HS-27A (cell line): ENCODE measurements at places on chromosomes 11 and 22.
A peak's percentile ranks its signal among the peaks of the same experiment; 100 is the strongest.

DNA sequence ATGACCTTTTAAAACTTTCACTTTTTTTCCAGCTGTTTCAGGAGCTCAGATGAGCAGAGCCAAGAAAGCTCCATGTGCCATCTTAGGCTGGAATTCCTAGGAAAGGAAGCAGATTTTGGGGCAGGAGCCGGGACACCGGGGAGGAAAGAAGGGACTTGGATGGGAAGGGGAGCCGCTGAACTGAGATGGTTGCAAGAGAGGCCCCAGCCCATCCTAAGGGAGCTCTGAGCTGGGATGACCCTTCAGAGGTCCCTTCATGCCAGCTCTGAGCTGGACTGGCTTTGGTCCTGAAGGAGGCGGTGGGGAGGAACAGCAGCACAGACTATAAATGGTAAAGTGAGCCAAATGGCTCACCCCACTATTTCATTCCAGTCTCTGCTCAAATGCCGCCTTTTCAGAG, 55.2 kb upstream of the SLC22A12 start:
- no peak for DNase-seq

DNA sequence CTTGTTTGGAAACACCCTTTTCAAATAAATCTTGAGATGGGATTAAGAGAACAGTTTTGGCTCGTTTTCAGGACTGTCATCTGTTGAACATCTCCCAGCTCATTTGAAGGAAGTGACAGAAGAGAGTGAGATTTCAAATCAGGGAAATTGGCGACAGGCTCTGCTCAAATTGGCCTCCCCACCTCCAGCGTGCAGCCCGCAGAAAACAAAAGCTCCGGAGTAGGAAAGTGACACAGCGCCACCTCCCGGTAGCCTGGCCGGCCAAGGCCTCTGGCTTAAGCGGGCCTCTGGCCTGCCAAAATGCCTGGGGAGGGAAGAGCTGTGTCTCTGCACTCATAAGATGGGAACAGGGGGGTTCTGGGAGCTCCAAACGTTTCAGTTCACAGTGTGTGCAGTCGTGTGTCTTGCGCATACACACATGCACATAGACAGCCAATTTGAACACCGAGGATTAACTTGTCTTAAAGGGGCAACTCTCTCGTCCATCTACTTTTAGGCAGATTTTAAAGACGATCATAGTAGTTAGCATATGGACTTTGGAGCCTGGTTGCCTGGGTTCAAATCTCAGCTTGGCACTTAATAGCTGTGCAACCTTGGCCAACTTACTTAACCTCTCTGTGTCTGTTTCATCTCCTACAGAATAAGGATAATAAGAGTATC, 132.7 kb upstream of the RCN1 start:
- DNase-seq, result no peak

DNA sequence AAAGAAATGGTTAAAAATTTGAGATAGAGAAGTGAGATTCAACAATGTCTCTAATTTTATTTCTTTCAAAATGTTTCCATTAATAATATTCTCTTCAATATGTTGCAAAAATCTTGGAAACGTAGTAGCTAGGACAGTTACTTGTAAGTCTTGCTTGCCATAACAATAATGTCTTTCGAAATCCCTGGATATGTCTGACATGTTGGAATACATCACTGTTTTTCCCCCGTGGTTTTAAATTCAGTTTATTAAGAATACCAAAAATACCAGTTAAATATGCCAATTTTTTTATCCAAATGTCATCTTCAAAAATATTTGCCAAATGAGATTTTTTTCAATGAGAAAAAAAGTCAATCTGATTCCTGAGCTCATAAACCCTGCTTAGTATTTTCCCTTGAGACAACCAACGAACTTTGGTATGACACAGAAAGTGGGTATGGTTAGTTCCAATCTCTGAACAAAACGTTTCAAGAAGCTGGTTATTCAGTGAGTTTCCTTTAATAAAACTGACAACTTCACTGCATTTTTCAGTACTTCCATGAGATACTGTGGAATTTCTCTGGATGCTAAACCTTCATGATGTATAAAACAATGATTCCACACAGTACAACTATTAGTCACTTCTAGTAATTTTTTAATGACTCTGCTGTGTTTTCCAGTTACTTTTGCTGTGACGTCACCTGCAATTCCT, 36.7 kb upstream of the AMPD3 start:
- no peak for DNase-seq

DNA sequence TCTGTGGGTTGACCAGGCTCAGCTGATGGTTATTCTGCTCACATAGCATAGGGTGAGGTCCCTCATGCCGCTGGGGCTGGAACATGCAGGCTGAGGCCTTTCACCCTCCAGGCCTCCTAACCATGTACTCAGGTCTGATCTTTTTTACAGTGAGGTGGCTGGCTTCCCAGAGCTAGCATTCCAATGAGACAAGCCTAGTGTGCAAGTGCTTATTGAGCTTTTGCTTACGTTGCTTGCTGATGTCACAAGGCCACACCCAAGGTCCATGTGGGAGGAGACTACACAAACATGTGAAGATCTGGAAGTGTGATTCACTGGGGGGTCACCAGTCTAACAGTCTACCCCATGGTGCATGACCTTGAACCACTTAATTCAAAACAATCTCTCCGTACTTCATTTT, 33.9 kb downstream of the ISX start:
- no peak for DNase-seq

DNA sequence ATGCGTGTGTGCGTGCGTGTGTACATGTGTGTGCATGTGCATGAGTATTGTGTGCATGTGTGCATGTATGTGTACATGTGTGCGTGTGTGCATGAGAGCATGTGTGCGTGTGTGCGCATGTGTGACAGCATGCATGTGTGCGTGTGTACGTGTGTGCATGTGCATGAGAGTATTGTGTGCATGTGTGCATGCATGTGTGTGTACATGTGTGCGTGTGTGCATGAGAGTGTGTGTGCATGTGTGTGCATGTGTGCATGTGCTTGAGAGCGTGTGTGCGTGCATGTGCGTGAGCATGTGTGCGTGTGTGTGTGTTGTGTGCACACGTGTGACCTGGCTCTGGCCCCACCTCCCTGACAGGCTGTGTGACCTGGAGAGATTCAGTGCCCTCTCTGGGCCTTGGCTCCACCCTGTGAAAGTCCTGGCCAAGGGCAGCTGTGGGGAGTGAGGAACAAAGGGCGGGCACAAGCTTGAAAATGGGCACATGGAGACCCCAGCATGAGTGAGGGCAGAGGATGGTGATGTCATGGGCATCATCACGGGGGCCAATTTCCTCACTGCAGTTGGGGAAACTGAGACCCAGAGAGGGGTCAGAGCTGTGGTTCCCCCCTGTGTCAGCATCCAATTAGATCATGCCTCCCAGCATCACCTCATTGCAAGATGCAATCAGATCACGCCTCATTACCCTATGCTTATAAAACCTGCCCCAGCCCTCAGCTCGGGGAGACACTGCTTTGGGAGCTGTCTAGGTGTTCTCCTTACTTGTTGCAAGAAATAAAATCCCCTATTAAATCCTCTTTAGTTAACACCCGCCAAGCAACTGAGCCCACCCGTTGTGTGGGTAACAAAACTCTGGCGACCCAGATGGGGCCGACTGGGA, 658 bp downstream of the ACY3 start:
- no peak for DNase-seq

GRCh38 chr22:41531715-41532477, 12.4 kb downstream of the POLR3H start:
- DNase-seq, result no peak

DNA sequence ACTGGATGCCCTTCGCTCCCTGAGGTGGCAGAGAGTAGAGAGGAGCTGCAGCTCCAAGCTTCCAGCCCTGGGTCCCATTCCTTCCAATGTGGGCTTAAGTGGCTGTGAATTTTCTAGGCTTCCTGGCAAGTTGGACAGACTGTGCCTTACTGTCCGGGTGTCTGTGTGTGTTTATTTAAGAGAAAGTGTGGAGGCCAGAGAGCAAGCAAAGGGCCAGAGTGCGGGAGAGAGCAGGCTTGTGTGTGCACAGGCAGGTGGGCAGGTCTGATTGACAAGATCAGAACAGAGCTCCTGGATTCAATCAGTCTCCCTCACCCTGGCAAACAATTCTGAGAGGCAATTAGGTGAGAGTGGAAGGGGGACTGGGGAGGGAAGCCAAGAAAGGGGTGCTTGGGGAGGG, 347.0 kb downstream of the CADM1 start:
- no peak for DNase-seq

DNA sequence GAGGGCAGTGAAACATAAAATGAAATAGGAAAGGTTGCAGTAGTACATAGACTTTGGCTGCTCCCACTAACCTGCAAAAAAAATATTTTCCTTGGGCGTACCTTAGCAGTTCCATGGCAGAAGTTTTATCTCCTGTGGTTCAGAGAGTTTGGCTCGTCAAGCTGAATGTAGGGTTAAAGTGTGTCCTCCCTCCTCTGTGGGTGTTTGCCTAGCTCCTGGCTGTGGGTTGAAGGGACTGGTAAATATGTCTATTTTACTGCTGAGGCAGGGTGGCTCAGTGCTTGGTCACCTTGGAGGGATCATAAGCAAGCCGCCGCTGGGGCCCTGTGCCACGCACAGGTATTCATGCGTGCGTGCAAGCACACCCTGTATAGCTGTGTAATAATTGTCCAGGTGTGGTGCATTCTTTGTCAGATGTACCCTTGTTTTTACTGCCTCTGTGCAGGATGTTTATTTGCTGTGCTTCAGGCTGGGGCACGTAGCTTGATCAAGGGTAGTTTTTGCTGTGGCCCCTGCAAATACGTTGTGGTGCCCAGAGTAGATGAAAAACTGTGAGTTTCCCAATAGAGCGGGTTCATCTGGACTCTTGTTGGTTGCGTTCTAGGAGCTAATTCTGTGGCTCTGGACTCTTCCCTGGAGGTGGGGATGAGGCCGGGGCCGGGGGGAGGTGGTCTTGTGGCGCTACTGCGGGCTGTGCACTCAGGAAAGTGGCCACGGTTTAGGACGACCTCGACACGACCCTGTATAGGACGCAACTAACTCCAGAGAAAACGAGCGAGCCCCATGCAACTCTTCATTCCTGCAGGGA, 732 bp upstream of the SORL1 start:
- DNase-seq, result no peak

DNA sequence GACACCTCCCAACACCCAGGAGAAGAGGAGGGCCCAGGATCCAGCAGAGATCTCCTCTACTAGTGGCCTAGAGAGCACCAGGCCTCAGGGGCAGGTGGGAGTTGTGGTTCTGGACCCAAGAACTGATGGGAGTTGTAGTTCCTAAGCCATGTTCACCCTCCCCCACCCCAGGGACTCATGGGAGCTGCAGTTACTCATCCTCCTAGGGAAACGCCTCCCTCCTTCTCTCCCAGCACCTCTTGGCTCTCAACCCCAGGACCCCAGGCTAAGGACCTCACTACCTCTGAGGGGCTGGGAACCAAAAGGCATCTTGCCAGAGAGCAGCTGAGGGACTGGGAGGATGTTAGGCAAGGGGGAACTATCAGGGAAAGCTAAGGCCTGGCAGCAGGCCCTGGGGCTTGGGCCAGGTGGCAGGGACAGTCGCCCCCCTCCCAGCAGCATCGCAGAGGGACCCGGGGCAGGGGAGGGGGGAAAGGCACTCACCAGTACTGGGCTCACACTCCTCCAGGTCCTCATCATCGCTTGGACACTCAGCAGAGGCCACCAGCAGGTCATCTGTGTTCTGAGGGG, 28.9 kb downstream of the SLC22A12 start:
- peak; percentile 26 for DNase-seq

DNA sequence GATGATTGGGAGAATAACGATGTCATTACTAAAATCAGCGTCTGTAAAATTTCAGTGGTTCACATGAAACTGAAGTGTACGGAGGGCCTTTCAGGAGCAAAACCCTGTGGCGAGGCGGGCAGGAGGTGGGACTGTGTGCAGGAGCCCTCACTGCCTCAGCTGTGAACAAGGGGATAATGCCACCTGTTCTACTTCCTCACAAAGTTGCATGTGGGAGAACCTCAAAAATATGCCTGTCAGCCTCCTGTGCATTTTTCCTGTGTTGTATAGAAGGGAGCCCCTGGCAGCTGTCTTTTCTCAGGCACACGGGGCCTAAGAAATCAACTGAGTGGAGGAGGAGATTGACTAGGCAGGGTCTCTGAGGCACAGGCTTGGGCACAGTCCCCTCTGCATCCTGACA, 43.0 kb upstream of the MYO18B start:
- no peak for DNase-seq

GRCh38 chr11:12248330-12248729, 129.0 kb upstream of the PARVA start:
- DNase-seq, result no peak

- no peak for DNase-seq
Observed at GRCh38 chr11:92829671-92830070, 139.8 kb upstream of the MTNR1B start.
